ENCODE measurements at places on chromosomes 1 and 21.

- H3K36me3 ChIP-seq: no peaks in the 10 kb centered on the region
- no peaks in the 10 kb centered on the region for H3K4me1 ChIP-seq
- no peak for DNase-seq
- no peak overlapping the region for H3K27ac ChIP-seq
These were observed 100.1 kb upstream of the KIF26B start for GRCh38 chr1:245054507-245055270.

DNA sequence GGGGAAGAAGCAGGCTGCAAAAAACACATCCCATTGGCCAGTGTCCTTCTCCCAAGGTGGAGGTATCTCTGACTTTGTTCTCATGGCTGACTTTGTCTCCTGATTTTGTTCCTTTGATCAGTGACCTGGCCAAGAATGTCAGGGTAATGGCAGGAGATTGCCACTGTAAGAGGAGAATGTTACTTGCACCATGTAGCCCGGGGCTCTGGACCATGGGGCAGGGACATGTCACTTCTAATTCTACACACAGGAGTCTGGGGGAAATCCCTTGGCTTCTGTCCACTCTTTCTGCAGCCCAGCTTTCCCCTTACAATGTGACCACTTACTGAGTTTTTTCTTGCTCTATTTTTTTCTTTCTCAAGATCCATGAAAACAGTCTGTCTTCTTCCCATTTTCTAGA, 87.7 kb upstream of the LRRN2 start:
- no peak for DNase-seq
- H3K27me3 ChIP-seq: peaks cover 36% of the 10 kb centered on the region
- no peaks in the 10 kb centered on the region for H3K36me3 ChIP-seq
- no peaks in the 10 kb centered on the region for H3K4me1 ChIP-seq

DNA sequence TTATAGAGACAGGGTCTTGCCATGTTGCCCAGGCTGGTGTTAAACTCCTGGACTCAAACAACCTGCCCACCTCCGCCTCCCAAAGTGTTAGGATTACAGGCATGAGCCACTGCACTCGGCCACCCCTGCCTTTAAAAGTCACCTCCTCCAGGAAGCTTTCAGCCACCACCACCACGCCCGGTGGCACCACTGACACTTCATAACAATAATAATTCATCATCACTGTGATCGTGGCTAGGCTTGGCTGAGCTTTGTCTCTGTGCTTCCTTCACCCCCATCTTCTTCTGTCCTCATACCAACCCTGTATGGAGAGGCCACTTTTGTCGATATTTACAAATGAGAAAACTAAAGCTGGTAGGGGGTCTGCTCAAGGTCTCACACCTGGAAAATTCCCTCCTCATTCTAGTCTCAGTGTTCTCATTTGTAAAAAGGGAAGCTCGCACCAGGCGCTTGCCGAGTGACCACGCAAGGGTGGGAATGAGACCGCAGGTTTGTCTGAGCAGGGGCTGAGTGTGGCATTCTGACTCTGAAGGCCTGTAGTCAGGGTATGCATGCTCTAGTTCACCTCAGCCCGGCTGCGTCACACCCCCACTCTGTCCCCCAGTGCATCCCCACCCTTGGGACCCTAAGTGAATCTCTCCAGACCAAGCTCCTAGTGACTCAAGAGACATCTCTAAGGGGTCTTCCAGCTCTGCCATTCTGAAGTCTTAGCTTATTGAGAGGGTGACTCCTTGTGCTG, 12.9 kb upstream of the EPHA2 start:
- H3K4me3 ChIP-seq: no peak overlapping the region
- peak; percentile 55 for DNase-seq
- no peaks in the 10 kb centered on the region for H3K36me3 ChIP-seq
- H3K27me3 ChIP-seq: no peaks in the 10 kb centered on the region
- H3K27ac ChIP-seq: no peak overlapping the region

DNA sequence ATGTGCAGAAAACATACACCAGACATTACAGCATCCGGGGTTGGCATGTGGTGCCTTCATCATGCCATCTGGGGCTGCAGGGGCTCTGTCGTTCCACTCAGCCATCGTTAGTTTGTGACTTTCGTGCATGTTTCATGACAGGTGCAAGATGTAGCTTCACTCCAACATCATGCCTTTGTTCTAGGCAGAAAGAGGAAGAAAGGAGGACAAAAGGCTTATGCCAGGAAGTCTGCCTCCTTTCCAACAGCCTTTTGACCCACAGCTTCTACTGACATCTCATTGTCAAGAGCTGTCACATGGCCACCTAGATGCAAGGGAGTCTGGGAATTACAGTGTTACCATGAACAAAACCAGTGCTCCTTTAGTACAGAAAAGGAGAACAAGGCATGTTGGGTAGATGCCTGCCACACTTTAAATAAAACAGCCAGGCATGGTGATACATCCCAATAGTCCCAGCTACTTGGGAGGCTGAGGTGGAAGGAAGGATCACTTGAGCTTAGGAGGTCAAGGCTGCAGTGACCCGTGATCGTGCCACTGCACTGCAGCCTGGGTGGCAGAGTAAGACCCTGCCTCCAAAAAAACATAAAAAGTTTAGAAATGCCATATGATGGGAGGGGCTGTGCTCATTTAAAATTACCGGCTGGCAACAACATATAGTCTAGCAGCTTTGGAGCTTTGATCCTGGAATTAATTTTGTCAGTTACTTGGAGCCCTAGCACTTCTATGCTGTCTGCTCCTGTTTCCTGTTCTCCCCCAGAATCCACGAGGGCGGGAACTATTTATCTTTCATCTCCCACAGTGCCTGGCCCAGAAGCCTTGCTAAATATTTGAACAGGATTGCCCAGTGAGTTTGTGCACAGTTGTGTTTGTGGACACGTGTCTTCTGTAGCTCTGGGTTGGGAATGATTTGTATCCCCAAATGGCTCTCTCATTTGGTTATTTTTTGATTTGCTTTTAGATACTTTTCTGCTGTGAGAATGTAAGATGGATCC, 7.4 kb downstream of the DOP1B start:
- peak overlapping the region; percentile 57 for H3K27ac ChIP-seq
- DNase-seq: peak; percentile 33
- H3K27me3 ChIP-seq: no peaks in the 10 kb centered on the region
- no peak overlapping the region for H3K4me3 ChIP-seq

DNA sequence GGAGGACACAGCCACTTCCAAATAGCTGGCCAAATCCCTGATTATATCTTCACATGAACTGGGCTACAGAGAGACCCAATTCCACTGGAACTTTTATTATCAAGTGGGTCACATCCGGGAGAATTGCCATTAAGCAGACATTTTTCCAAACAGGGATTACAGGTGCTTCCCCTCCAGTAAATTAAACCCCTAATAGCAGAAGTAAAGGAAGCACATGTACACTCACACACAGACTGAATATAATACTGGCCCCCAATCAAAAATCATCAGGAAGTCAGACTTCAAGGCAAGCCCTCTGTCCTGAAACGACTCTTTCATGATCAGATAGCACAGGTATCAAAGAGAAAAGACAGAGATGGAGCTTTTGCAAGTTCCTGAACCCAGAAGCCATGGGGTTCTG, 118.6 kb upstream of the PPP2R5A start:
- no peaks in the 10 kb centered on the region for H3K4me1 ChIP-seq
- H3K27ac ChIP-seq: no peak overlapping the region
- H3K36me3 ChIP-seq: no peaks in the 10 kb centered on the region
- no peak for DNase-seq
- no peaks in the 10 kb centered on the region for H3K27me3 ChIP-seq

All from transverse colon (tissue), 4 donors.